ENCODE measurements at places on chromosomes 3 and 15.

- no peak for DNase-seq
Measured at GRCh38 chr15:39542385-39543065, 38.4 kb upstream of the THBS1 start.

DNA sequence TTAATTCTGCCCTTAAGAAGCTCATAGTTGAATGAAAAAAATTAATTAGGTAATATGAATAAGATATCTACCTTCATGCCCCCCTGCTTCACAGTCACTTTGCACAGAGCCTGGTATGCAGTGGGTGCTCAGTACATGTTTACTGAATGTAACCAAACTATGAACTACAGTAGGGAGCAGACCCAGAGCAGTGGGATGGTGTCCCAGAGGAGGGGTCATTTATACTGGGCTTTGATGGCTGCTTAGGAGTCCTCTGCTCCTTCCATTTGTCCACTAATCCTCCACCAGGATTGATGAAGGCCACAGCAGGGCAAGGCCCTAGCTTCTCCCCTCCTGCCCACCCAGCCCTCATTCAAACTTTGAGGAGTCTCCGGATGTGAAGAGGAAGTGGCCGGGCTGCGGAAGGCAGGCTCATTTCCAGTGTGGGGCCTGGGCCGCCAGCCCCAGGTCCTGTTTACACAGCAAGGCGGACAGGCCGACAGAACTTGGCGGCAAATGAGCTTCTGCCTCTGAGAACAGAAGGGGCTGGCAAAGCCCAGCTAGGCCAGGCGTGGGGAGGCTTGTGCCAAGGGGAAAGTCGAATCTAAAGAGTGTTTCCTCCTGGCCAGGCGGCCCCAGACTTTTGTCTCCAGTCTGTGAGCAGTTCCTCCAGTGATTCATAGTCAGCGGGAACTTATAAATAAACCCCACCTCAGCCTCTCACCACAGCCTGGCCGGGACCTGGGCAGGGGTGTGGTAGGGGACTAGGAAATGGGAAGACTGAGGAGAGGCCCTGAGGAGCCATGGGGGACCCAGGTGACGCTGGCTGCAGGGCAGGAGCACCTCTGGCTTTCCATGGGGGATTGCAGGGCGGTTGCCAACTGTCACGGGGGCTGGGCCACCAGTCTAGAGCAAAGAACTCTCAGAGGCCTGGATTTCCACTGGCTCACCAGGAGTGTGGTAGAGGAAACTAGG is 51.6 kb upstream of the LCTL start:
- DNase-seq = peak; percentile 67

- no peak for DNase-seq
Measured at GRCh38 chr3:81484520-81484919, 276.9 kb downstream of the GBE1 start.

GRCh38 chr3:157166115-157166514 is 6.2 kb upstream of the CCNL1 start:
- no peak for DNase-seq

- no peak for DNase-seq
Measured at GRCh38 chr15:22267761-22268160, 187.4 kb downstream of the OR4M2 start.

GRCh38 chr15:63104727-63105126 is 16.9 kb upstream of the LACTB start:
- no peak for DNase-seq

DNA sequence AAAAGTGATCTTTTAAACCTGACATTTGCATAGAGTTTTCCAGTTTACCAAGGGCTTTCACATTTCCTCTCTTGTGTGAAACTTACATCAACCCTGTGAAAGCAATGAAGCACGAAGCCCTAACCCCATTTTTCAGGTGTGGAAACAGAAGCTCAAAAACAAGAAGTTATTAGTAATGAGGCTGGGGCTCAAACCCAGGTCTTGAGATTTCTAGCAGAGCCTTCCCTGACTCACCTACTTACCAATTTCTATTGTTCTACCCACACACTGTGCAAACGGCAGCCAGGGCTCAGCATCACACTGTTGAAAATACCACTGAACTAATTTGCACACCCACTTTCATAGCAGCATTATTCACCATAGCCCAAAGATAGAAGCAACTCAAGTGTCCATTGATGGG is 117.8 kb upstream of the IGF1R start:
- DNase-seq = no peak

DNA sequence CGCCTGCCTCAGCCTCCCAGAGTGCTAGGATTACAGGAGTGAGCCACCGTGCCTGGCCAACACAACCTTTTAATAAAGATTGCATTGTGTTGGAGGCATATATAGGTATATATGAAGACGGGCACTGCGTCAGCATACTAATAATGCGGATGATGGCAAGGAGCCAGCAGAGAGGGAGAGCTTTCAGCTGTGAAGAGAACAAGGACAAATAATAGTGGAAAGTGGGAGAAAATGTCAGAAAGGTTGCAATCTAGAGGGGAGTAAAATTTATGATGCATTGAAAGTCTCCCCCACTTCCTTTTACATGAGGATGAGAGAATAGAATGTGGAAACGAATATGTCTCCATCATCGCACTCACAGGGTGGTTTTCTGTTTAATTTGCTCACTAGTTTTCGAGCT is 170.5 kb upstream of the TBL1XR1 start:
- no peak for DNase-seq
